ENCODE measurements at places on chromosomes 1 and 21.

DNA sequence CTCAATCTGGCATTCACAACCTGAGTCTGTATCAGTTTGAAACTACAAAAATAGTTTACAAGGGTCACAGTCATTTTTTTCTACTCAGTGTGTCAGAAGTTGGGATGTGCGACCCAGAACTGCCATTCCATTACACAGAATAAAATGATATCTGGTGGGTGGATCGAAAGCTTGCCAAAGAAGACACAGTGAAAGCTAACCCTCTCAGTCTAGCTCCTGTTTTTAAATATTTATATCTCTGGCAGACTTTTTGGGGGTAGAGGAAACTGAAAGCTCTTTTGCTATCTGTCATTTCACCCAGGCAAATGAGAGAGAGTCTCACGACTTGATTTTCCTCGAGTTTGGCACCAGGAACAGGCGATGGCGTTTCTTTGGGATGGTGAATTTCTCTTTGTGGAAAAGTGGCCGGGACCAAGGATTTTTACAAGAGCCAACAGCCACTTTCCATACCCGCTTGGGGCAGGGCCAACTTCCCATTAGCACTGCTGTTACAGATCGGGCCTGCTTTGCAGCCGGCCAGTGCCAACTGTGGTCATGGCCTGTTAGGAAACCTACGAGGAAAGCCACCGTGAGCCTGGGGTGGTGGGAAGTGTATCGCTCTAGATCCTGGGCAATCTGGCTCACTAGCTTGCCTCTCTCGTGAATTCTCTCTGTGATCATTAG is 185.5 kb upstream of the NFIA start:
- no peak for DNase-seq

DNA sequence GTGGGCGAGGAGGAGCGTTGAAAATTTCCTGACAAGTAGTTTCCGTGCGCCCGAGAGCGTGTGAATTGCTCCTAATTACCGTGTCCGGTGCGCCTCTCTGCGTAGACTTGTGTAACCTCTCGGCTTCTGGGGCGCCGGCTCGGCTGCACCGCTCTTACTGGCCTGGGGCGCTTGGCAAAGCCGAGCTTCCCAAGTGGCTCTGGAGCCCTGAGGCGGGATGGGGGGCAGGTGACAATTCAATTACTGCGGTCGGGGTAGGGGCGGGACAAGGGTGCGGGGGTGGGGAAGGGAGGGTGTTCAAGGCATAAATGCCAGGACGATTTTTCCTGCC is 392 bp upstream of the DMRTA2 start:
- no peak for DNase-seq

GRCh38 chr1:153610334-153610733 is 2.6 kb downstream of the S100A16 start:
- DNase-seq, result no peak

DNA sequence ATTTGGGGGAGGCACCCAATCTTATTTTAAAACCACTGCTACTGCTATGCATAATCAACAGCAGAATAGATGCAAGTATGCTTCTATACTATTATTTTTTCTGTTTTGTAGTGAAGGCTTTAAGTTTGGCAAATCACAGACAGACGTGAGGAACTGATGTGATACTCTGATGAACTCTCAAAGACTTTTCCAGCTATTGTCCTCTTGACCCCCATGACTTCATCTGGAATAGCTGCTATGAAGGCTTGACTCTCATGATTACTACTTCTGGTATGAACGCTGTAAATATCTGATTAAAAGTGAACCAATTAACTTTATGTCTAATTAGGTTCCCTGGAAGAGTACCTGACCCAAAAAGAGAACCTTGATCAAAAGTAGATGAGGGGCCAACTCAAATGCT is 49.1 kb downstream of the EYA3 start:
- DNase-seq, result no peak

- DNase-seq, result peak; percentile 90
These were observed 14.0 kb downstream of the RNF187 start for GRCh38 chr1:228500901-228501871.

DNA sequence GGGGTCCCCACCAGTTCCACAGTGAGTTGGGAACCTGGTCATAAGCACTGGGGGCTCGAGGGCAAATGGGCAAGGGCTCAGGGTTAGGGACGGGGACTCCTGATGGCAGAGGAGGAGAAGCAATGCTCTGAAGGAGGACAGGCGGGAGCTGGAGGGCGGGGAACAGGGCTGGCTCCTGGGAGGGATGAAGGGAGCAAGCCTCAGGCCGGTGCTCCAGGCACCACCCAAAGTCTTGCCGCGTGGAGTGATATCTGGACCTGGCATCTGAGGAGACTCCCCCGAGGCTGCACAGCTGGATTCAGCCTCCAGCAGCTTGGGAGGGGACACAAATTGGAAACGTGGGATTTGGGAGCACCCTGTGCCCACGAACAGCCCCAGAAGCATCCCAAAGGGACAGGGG is 11.0 kb downstream of the MEGF6 start:
- DNase-seq, result no peak

DNA sequence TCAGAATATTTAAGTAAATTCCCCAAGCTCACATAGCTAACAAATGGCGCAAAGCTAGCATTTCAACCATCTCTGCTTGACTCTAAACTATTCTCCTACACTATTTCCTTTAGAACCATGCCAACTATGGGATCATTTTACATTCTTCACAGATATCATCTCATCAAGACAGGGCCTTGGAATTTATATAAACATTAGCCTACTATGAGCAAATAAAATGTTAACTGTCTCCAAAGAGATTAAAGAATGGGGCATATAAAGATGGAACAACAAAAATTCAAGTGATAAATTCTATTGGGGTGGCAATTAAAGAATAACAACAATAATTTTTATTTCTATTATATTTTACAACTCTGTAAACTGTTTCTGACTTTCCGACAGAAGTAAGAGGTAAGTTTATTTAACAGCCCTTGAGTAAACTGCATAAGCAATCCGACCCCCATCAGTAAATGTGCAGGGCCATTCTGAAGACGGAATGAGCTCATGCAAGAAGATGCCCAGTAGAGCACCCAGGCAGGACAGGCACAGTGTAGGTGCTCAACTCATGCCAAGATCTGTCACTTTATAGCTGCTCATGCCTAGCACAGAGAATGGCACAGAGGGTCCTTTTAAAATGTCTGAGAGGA is 261.9 kb downstream of the VAV3 start:
- no peak for DNase-seq

DNA sequence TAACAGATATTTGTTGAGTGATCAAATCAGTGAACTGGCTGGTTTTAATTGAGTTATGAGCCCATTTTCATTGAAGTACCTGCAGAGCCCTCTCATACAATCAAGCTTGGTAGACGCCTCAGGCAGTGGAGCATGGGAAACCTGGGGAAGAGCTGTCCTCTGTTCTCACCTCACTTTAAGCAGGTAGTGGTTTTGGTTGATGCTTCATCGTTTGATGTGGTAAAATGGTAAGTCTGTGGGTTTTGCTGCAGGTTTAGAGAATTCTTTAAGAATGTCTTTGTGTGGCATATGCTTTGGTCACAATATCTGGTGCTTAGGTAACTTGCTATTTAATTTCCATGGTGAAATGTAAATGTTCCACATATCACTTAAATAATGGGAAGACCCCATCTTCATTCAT is 10.0 kb downstream of the LAMC1 start:
- DNase-seq, result no peak

GRCh38 chr1:192660613-192661012 is 24.7 kb downstream of the RGS13 start:
- no peak for DNase-seq
